ENCODE measurements at places on chromosomes 6 and 20. TPM values are rescaled to one million over a fixed set of nuclear protein-coding genes. Genes with fewer than 3 reads are reported as not detected.
A peak's percentile ranks its signal among the peaks of the same experiment; 100 is the strongest.

THEMIS gene
- total RNA-seq, result not detected

GRCh38 chr6:7604506-7604905 is 14.5 kb downstream of the SNRNP48 start:
- H3K4me1 ChIP-seq, result no peaks in the 10 kb centered on the region
- no peaks in the 10 kb centered on the region for H3K36me3 ChIP-seq
- H3K4me3 ChIP-seq, result no peak overlapping the region
- no peak for DNase-seq
- no peak overlapping the region for H3K27ac ChIP-seq
- no peaks in the 10 kb centered on the region for H3K27me3 ChIP-seq

DNA sequence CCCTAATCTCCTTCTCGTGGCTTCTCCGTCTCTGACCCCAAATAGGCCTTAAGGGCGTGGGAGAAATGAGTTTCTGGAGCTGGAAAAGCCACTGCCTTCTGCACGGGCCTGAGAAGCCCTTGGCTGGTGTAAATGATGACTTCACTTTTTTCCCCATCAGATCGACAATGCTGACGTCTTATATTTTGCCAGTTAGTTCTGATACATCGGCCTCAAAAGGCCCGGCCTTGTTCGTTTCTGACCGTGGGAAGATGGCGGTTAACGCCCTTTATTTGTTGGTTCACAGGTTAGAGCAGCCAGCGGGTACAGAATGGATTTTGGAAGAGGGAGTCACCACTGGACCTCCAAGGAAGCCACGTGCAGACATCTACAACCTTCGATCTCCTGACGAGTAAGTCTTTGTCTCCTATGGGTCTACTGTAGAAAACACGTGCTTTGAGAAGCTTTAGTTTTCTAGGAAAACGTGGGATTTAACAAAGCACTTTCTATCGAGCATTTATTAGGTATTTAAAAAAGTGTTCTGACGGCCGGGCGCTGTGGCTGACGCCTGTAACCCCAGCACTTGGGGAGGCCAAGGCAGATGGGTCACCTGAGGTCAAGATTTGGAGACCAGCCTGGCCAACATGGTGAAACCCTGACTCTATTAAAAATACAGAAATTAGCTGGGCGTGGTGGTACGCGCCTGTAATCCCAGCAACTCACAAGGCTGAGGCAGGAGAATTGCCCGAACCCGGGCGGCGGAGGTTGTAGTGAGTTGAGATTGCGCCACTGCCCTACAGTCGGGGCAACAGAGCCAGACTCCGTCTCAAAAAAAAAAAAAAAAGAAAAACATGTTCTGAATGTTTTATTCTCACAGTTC is 1.2 kb upstream of the ZNFX1 start:
- peak overlapping the region; percentile 91 for H3K27ac ChIP-seq
- peak overlapping the region; percentile 71 for H3K4me3 ChIP-seq
- no peaks in the 10 kb centered on the region for H3K36me3 ChIP-seq
- no peaks in the 10 kb centered on the region for H3K27me3 ChIP-seq

SMIM26 gene
- 144 TPM for total RNA-seq

- DNase-seq, result no peak
- H3K36me3 ChIP-seq, result no peaks in the 10 kb centered on the region
- H3K4me3 ChIP-seq, result no peak overlapping the region
- H3K27me3 ChIP-seq, result no peaks in the 10 kb centered on the region
Measured at GRCh38 chr6:72952808-72953630, 272.3 kb downstream of the KHDC1L start.

GRCh38 chr6:124901084-124901483 is 61.2 kb upstream of the RNF217 start:
- DNase-seq, result no peak
- H3K4me3 ChIP-seq, result no peak overlapping the region
- no peaks in the 10 kb centered on the region for H3K36me3 ChIP-seq
- H3K4me1 ChIP-seq, result no peaks in the 10 kb centered on the region
- H3K27ac ChIP-seq, result no peak overlapping the region
- no peaks in the 10 kb centered on the region for H3K27me3 ChIP-seq

SLC17A2 gene
- 7.7 TPM for total RNA-seq

PHACTR1 gene
- total RNA-seq, result 2.8 TPM

- H3K4me3 ChIP-seq, result no peak overlapping the region
- DNase-seq, result peak; percentile 52
- H3K27ac ChIP-seq, result peak overlapping the region; percentile 83
- H3K36me3 ChIP-seq, result no peaks in the 10 kb centered on the region
Measured at GRCh38 chr6:167699141-167699931, 127.4 kb upstream of the AFDN start.

DNA sequence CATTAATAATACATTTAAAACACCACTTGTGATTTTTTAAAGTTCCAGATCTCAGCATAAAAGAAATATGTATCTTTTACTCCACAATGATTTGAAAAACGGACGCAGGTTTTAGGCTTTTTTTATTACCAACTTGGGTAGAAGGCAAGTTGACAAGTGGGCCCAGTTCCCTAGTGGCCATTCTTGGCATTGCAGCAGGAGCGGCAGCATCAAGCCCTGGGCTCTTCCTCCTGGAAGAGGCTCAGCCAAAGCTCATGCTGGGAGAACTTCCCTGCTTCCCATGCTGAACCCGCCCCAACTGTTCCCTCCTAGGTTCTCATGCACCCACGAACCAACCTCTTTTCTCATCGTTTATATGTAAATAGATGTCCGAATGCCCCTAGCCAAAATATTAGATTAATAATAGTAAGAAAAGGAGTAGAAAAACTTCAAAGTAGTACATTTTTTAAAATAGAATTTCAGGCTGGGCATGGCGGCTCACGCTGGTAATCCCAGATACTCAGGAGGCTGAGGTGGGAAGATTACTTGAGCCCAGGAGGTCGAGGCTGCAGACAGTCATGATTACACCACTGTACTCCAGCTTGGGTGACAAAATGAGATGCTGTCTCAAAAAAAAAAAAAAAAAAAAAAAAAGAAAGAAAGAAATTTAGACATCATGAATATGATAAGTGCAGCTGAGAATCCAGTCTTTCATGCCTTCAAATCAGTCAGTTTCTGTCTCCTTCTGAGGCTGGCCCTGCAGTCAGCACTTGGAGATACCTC is 18.2 kb upstream of the MYB start:
- H3K36me3 ChIP-seq, result no peaks in the 10 kb centered on the region
- H3K4me3 ChIP-seq, result no peak overlapping the region
- peak; percentile 8 for DNase-seq
- no peak overlapping the region for H3K27ac ChIP-seq
- H3K4me1 ChIP-seq, result no peaks in the 10 kb centered on the region

SPATA25 gene
- total RNA-seq, result not detected

- DNase-seq, result no peak
- no peaks in the 10 kb centered on the region for H3K27me3 ChIP-seq
- H3K27ac ChIP-seq, result no peak overlapping the region
- no peaks in the 10 kb centered on the region for H3K4me1 ChIP-seq
Measured at GRCh38 chr20:12941025-12941424, 67.7 kb upstream of the SPTLC3 start.

DDO gene
- 0.20 TPM for total RNA-seq

LY6G6D gene
- not detected for total RNA-seq

DNA sequence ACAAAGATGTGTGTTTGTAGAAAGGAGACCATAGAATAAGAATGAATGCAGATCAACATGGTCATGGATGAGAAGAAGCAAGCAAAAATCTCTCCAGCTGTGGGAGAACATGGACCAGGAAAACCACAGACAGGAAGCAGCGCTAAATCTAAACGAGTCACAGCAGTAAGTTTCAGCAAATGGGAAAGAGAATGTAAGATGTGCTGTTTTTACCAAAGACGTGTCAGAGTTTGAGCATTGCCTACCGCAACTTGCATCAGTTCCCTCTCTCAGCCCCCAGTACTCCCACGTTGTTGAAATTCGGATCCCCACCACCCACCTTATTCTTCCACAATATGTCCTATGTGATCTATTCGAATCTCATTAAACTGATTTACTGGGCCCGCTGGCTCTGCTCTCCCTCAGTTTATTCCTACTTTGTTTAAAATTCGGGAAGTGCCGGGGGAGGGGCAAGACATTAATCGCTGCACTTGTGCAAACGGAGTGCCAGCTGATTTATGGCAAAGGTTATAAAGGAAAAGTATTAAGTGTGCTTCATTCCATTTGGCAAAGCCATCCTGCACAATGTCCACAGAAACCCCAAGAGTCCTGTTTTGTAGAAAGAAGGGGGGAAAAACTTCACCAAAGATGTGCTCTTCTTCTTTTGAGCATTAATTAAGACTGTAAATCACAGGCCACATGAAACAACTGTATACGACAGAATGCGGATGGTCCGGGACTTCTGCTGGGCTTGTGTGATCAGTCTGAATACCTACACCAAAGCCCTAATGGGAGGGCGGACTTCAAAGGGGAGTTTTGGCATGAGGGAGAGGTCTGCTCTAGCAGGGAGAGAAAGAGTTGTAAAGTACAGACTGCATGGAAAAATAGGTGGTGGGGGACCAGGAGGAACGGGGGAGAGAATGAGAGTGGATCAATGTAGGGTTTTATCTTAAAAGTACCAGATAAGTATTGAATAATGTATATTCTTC is 59.1 kb upstream of the PRDM1 start:
- H3K4me3 ChIP-seq, result no peak overlapping the region
- H3K4me1 ChIP-seq, result no peaks in the 10 kb centered on the region
- H3K36me3 ChIP-seq, result no peaks in the 10 kb centered on the region

DEFB124 gene
- not detected for total RNA-seq

GHRH gene
- not detected for total RNA-seq

DNA sequence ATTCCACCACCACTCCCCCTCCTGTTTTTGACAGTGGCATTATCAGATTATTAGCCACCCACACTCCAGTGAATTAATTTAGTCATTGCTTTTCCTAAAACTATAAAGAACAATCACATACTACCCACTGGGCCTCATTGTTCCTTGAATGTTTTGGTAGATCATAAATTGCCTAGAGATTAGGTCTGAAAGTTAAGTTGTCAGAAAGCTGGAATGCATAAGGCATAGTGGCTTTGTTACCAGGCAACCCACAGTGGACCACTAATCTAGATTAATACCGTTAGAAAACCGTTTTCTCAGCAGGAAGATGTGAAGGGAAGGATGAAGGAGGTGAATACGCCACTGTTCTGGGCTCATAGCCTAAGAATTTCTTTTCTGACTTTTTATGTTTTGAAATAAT is 75.6 kb downstream of the SAMD3 start:
- H3K27me3 ChIP-seq, result no peaks in the 10 kb centered on the region
- no peak for DNase-seq

DNA sequence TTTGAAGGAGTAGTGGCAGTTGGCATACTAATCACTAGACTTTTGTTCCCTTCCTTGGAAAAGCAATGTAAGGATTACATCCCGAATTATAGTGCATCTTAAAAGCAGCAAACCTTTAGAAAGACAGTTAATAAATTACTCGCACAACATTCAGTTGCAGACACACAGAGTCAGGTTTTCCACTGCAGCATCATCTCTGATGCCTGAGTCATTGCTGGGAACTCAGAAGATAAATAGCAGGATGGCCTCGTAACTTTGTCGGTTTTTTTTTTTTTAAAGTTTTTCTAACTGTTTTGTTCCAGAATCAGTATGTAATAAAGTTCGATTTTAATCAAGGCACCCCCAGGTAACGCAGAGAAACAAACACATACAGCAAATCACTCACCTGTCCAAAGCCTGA is 34.3 kb downstream of the GJA10 start:
- no peaks in the 10 kb centered on the region for H3K36me3 ChIP-seq
- no peaks in the 10 kb centered on the region for H3K4me1 ChIP-seq
- no peak for DNase-seq
- no peak overlapping the region for H3K4me3 ChIP-seq

E2F1 gene
- total RNA-seq, result 9.1 TPM

SIRPD gene
- not detected for total RNA-seq

GRCh38 chr6:161142957-161143296 is 130.9 kb downstream of the AGPAT4 start:
- no peaks in the 10 kb centered on the region for H3K4me1 ChIP-seq
- DNase-seq, result no peak
- no peaks in the 10 kb centered on the region for H3K36me3 ChIP-seq
- H3K4me3 ChIP-seq, result no peak overlapping the region
- no peaks in the 10 kb centered on the region for H3K27me3 ChIP-seq

- H3K4me1 ChIP-seq, result no peaks in the 10 kb centered on the region
- H3K36me3 ChIP-seq, result no peaks in the 10 kb centered on the region
Measured at GRCh38 chr6:13194852-13195251, 133.5 kb downstream of the TBC1D7 start.

DNA sequence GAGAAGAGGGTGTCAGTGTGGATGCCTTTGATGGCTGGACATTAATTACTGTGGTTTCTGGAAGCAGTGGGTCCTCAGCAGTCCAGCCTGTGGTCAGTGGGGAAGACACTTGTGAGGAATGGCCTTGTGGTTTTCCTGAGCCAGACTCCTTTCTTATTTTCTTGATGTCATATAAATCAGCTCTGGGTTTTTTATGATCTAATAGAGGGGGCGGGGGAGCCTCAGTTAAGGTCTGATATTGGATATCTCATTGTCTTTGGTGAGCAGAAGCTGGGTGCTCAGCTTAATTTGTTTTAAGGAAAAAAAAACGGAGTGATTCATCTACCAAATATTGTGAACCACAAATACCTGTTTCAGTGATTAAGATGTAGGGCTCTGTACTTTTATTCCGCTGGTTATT is 62.1 kb downstream of the OTOR start:
- H3K27me3 ChIP-seq, result peaks cover 7% of the 10 kb centered on the region
- H3K36me3 ChIP-seq, result no peaks in the 10 kb centered on the region
- H3K4me3 ChIP-seq, result no peak overlapping the region
- no peak overlapping the region for H3K27ac ChIP-seq
- H3K4me1 ChIP-seq, result no peaks in the 10 kb centered on the region

CFB gene
- total RNA-seq, result 190 TPM

GRCh38 chr6:83804886-83805285 is 48.3 kb upstream of the RIPPLY2 start:
- no peaks in the 10 kb centered on the region for H3K4me1 ChIP-seq
- H3K27me3 ChIP-seq, result no peaks in the 10 kb centered on the region
- H3K36me3 ChIP-seq, result no peaks in the 10 kb centered on the region
- H3K4me3 ChIP-seq, result no peak overlapping the region
- DNase-seq, result no peak

GRCh38 chr20:29319725-29320124 is 1937.7 kb upstream of the DEFB115 start:
- H3K4me1 ChIP-seq, result no peaks in the 10 kb centered on the region
- DNase-seq, result no peak
- no peaks in the 10 kb centered on the region for H3K36me3 ChIP-seq
- no peaks in the 10 kb centered on the region for H3K27me3 ChIP-seq
- no peak overlapping the region for H3K4me3 ChIP-seq
- H3K27ac ChIP-seq, result no peak overlapping the region

DNA sequence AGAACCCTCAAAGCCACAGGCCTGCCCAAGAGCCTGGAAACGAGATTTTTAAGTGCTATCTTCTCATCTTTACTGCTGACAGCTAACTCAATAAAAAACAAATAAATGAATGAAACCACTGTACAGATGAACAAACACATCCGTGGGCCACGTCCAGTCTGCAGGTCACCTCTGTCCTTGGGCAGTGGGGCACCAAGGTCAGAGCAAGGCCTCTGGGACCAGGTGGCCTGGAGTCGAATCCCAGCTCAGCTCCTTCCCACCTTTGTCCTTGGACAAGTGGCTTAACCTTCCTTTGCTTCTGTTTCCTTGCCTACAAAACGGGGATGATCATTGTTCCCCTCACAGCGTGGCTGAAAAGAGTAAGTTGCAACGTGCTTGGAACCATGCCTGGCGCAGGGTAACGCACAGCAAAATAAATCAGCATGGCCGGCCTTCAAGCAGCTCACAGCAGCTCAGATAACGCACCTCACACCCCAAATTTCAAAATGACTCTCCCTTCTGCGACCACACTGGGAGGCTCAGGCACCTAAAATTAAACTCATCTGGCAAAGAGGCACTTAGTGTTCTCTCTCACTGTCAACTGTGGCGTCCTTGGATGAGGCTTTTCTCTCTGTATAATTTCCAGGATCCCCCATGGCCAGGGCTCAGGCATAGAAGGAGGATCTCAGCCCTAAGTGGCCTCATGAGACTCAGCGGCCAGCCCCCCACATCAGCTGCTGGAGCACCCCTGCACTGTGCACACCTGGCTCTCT is 35.7 kb downstream of the RRBP1 start:
- H3K4me1 ChIP-seq, result peaks cover 44% of the 10 kb centered on the region
- H3K27ac ChIP-seq, result no peak overlapping the region
- no peak for DNase-seq
- H3K36me3 ChIP-seq, result no peaks in the 10 kb centered on the region
